ENCODE measurements at places on chromosomes 3 and 15.

- no peak for DNase-seq
Measured at GRCh38 chr3:64903006-64903405, 215.2 kb upstream of the ADAMTS9 start.

- DNase-seq = peak; percentile 30
Measured at GRCh38 chr3:45224824-45225464, 1.1 kb downstream of the TMEM158 start.

GRCh38 chr3:101999177-101999779 lies 150.0 kb downstream of the NFKBIZ start:
- DNase-seq = no peak

GRCh38 chr3:59263152-59263551 lies 213.3 kb upstream of the CFAP20DC start:
- DNase-seq = no peak

DNA sequence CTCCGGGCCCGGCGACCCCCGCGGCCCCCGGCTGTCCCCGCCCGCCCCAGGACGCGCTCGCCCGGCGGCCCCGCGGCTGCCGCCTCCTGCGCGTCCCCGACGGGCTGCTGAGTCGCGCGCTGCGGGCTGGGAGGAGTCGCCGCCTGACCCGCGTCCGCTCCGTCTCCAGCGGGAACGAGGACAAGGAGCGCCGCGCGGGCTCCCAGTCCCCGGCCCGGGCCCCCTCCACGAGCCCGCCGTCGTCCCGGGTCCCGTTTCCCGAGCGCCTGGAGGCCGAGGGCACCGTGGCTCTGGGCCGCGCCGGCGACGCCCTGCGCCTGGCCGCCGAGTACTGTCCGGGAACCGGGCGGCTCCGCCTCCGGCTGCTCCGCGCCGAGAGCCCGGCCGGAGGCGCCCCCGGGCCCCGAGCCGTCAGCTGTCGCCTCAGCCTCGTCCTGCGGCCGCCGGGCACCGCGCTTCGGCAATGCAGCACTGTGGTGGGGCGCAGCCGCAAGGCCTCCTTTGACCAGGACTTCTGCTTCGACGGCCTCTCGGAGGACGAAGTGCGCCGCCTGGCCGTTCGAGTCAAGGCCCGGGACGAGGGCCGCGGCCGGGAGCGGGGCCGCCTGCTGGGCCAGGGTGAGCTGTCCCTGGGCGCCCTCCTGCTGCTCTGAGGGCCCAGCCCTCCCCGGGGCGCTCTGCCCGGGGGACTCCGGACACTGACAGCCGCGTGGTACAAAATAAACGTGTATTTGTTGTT lies 1.5 kb downstream of the C2CD4A start:
- peak; percentile 47 for DNase-seq

DNA sequence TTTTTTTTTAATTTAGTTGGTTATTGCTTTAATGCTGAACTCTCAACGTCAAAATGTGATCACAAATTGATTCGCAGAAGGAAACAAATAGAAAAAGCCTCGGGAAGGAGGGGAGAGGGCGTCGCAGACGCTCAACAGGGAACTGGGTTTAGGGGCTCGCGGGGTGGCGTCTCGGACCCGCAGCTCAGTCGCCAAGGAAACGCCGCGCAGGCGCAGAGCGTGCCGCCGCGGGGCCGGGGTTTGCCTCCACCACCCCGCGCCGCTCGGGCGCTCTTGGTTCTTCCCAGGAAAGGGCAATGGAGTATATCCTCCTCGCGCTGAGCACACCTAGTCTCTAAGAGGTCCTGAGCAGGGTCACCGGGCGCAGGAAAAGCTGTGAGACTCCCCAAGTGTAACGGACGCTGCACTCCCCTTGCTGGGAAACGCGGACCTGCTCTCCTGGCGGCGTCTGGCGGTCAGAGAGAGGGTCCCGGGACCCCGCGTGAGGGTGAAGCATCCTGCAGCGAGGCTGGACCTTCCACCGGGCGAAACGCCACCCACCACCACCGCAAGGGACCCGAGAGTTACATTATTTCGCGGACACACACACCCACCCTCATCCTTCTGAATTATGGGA lies 753 bp downstream of the PLCH1 start:
- DNase-seq = peak; percentile 45
